ENCODE measurements at places on chromosomes 5 and 9.

- no peak for DNase-seq
Observed at GRCh38 chr5:89983216-89983615, 426.3 kb downstream of the CETN3 start.

- DNase-seq = no peak
Observed at GRCh38 chr5:106380736-106381135, 1290.0 kb downstream of the EFNA5 start.

GRCh38 chr9:75233011-75233410 is 144.7 kb downstream of the OSTF1 start:
- no peak for DNase-seq

GRCh38 chr5:60497706-60498500 is 202.1 kb downstream of the DEPDC1B start:
- no peak for DNase-seq

DNA sequence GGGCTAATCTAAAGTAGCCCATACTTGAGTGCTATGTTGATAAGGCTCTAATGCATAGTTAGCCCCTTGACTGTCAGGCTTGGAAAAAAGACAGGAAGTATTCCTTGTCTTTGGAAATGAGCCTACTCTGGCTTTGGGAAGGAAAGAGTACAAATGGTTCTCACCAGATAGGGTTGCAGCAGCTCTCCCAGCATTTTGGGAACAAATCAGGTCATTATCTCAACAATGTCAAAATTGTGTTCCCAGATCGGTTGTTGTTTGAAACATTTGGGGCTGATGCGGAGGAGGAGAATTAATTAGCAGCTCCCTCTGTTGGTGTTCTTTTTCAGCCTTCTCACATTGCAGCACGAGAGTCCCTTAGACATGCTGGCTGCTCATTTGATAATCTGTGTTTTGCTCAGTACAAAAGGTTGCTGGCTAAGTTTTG is 294.7 kb upstream of the DMRT1 start:
- no peak for DNase-seq

GRCh38 chr9:5231212-5231611 is at the start of gene INSL4:
Gene INSL4 (plus strand): TSS chr9:5231419. CDS start chr9:5231524, 105 bp downstream.
- no peak for DNase-seq

DNA sequence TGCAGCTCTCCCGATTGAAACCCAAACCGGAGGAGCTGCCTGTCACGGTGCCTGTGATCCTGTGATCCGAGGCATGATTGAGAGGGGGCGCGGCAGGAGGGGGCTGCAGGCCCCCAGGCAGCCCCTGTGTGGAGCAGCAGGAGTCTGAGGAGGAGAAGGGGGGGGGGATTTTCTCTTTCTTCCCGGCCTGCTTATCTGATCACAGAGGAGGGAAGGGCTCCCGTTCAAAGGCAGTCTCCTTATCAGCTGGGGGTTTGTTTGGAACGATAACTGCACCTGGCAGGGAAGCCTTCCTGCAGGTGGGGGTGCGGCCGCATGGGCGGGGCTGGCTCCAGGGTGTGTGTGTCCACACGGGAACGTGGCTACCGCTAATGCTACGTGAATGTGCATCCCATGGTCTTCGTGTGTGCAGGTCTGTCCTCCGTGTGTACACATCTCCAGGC is 38.4 kb downstream of the LMX1B start:
- no peak for DNase-seq

- no peak for DNase-seq
Observed at GRCh38 chr9:99166149-99166548, 55.6 kb downstream of the ALG2 start.

DNA sequence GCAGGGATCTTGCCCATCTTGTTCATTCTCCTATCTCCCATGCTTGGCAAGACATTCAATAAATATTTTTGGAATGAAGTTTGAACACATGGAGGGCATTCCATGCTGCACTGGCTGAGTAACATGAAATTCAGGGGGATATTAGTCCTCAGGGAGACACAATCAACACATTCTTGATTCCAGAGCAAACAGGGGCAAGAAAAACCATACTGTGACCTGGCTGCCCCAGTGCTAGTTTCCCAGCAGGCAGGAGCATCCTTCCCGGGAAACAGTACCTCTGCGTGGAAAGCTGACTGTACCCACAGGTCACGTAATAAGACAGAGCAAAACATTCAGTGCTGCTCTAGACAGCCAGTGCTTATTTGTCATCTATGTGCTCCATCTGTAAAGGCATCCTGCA is 66.3 kb upstream of the SPOCK1 start:
- no peak for DNase-seq

- DNase-seq = no peak
Observed at GRCh38 chr9:93092251-93092991, 3.6 kb upstream of the CARD19 start.

DNA sequence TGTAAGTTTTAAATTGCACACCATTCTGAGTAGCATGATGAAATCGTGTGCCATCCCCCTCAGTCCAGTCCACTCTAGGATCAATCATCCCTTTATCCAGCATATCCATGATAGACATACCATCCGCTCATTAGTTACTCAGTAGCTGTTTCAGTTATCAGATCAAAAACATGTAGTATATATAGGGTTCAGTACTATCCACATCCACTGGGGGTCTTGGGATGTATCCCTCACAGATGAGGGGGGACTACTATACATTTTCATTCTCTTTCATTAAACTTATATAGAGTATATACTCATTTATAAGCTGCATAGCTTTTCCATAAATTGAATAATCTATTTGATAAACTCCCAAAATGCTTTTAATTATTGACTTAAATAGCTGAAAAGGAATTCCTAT is 67.6 kb downstream of the MEIKIN start:
- DNase-seq = no peak

GRCh38 chr9:121830441-121831140 is 179.2 kb downstream of the DAB2IP start:
- DNase-seq = no peak

GRCh38 chr5:61270510-61271165 is 61.4 kb upstream of the ZSWIM6 start:
- no peak for DNase-seq

DNA sequence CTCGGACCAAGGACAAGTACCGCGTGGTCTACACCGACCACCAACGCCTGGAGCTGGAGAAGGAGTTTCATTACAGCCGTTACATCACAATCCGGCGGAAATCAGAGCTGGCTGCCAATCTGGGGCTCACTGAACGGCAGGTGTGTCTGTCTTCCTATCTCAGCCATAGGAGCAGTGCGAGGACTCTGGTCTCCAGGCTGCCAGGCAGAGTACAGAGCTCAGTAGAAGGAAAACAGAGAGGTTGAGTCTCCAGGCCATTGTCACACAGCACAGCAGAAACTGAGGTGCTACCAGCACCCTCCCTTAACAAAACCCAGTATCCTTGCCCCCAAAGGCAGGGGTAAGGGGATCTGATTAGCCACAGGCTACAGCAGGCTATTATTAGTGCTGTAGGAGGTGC is 7.1 kb upstream of the SLC6A7 start:
- DNase-seq = no peak

DNA sequence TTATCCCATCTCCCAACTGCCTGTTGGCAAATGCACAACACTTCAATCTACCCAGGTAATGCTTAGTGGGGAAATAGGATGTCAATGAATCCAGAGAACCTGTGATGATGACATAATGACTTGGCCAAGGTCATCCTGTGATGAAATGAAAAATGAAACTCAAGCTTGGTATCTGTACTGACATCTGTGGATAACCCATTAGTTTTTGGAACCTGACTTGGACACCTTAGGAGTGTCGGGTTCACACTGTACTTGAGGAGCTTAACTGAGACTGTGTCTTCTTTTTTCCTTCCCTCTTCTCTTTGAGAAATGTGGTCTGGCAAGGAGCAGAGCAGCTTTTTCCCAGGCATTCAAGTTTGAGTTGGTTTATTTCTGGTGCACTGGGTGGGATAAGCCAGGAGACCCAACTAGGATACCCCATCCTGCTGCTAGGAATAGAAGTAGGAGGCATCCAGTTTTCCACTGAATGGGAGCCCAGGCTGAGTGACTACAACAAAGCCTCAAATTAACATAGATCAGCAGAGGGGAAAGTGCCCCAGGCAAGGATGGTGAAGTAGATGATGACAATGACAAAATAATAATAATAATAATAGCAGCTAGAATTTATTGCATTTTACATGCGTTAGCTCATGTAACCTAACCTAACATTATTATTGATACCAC is 72.1 kb downstream of the ADRB2 start:
- no peak for DNase-seq

- DNase-seq = no peak
Observed at GRCh38 chr9:28925157-28925556, 1351.9 kb upstream of the C9orf72 start.

DNA sequence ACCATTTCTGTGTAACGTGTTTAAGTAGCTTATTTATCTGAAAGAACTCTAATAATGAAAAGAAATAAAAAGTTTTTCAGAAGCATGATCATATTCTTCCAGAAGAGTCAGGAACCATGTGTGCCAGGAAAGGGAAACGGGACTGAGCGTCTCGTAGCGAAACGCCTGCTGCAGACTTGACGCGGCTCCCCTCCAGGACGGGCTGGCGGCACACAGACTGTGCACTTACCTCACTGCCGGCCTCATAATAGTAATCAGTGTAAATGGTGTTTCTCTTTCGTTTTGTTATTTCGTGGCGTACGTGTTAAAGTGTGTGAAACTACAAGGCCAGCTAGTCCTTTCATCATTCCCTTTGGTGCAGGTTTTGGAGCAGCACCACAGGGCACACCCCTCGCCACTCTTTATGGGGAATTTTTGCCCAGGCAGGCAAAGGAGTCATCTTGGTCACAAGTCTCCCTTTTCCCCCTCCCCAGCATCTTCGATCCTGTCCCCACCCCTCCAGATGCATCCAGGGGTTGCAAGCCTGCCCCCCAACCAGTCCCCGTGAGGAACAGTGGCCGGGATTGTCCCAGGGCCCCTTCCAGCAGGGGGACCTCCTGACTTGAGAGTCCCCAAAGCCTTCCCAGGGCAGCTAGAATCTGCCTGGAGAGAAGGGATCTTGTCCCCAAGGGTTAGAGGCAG is 233.1 kb downstream of the FANCC start:
- DNase-seq = no peak

DNA sequence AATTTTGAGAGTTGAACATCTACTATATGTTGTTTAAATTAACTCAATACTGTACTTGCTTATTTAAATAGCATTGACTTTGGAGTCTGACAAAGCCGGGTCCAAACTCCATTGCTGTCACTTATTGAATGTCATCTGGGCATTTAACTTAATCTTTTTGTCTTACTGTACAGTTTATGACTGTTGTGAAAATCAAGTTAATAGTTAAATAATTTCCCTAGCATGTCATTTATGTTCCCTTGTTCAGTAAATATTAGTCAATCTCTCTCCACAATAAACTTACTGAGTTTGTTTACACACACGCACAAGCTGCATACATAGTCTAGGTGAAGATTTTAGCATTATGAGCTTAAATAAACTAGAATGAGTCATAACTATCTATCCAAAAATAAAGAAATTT is 6.3 kb upstream of the UGCG start:
- no peak for DNase-seq

DNA sequence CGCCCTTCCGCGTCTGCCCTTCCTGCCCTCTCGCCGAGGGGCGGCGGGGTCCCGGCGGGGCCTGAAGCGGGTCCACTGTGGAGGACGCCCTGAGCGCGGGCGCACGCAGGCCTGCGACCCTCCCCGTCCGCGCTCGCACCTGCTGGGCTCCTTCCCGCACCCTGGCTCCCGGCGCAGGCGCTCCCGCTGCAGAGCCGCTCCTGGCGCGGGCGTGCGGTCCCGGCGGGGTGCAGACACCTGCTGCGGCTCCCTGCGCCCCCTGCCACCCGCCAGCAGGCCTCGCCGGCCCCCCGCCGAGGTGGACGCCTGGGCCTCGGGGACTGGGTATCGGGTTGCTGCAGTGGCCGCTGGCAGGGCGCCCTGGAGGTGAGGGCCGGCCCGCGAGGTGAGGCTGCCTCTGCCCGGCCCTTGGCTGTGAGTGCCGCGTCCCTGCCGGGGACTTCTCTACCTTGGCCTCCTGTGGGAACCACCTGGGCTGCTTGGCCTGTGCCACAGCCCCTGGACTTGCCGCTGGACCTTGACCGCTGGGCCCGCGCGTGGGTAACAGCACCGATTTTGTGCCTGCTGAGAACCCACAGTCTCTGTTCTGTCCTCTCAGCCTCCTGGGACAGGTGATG is 627 bp downstream of the ARRDC1 start:
- DNase-seq = no peak

GRCh38 chr9:16236311-16236710 is 634.2 kb downstream of the BNC2 start:
- DNase-seq = no peak

- no peak for DNase-seq
Observed at GRCh38 chr5:133854554-133854953, 113.9 kb downstream of the C5orf15 start.

- no peak for DNase-seq
Observed at GRCh38 chr9:94300470-94301301, 27.8 kb downstream of the NUTM2F start.

DNA sequence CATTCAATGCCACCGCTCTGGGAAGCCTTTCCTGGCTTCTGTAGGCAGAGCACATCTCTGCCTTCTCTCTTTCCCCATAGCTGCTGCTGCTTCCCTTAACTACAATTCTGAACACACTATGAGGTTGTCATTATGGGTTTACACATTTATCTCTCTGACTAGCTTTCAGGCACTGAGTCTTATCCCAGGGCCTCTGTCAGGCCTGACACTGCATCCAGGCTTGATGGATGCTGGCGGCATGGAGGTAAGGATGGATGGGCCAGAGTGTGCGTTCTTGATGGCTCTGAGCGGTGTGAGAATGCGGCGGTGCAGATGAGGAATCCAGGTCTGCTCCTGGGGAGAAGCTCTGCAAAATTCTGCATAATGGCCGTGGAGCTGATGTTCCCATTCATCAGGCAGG is 6.3 kb downstream of the KCNIP1 start:
- DNase-seq = no peak

GRCh38 chr9:98881836-98882568 is 61.7 kb upstream of the COL15A1 start:
- no peak for DNase-seq

DNA sequence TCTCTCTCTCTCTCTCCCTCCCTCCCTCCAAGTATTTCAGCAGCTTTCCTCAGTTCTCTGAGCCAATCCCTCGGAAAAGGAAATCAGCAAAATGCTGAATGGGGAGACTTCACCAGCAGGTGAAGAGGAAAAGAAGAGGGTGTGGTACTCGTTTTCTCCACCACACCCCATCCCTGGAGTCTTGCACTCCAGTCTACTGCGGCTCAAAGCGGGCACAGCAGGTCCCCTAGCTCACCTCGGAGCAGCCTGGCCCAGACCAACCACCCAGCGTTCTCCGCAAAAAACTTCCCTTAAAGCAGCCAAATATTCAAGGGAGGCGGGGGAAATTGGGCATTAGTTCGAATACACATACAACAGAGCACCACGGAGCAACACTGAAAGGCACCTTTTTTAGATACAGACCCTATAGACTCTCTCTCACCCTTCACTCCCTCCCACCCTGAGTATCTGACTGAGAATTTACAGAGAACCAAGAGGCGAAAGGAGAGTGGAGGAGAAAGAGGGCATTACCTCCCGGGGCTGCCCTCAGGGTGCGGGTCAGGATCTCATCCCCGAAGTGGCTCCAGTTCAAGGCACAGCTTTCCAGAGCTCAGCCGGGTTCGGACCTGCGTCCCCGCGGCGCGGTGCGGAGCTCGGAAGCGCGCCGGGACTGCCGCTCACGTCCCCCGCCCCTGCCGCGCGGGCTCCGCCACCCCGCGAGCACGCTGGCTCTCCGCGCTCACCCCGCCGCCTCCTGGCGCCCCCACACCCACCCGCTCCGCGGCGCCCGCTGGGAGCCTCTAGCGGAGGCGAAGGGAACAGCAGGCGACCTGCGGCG is 1638.5 kb upstream of the C9orf72 start:
- peak; percentile 2 for DNase-seq

GRCh38 chr5:118257066-118257465 is 731.3 kb downstream of the DTWD2 start:
- no peak for DNase-seq

Measured in effector memory CD8-positive, alpha-beta T cell (primary cell).